ENCODE measurements at places on chromosomes 5 and 9. TPM values are rescaled to one million over a fixed set of nuclear protein-coding genes. Genes with fewer than 3 reads are reported as not detected.

UBE2QL1 gene
- total RNA-seq: 0.72 TPM

QRFP gene
- total RNA-seq: not detected

AQP7 gene
- 0.27 TPM for total RNA-seq

BTNL3 gene
- total RNA-seq: not detected

IL5 gene
- total RNA-seq: not detected

PCSK5 gene
- total RNA-seq: 1.3 TPM

KIAA0825 gene
- 0.29 TPM for total RNA-seq

GPR21 gene
- not detected for total RNA-seq

SERF1A gene
- 0.73 TPM for total RNA-seq

All from A549 treated with Mapracorat at 1 μM for 4 hours (cell line).